ENCODE measurements at places on chromosomes 13 and 19.

GRCh38 chr13:79723519-79724024, 242.6 kb downstream of the NDFIP2 start:
- DNase-seq, result no peak

- DNase-seq, result no peak
Observed at GRCh38 chr19:7611541-7612279, 16.0 kb downstream of the CAMSAP3 start.

DNA sequence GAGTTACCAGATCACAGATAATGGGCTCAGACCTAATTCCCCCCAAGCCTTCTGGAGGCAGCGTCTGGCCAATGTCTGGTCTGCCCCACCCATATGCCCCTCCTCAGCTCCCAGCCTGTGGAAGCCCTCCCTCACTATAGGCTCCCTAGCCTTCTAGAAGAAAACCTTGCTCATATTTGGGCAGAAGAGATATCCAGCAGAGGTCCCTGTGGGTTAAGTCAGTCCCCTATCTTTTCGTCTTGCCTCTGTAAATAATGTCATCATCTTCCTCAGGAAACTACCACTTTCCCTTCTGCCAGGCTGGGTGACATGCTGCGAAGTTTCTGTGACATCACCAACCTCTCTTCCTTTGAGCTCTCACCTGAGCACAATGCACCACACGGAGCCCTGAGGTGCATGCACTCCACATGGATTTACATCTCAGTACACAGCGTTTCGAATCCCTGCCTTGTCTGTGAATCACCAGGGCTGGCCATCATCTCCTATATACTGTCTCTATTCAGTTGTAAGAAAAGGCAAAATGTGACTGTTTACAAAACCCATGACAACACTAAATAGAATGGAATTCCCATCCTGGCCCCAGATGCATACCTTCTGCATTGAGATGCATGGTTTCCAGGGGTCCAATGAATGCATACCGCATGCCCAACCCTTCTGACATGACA, 112.8 kb downstream of the CRYL1 start:
- DNase-seq, result no peak

DNA sequence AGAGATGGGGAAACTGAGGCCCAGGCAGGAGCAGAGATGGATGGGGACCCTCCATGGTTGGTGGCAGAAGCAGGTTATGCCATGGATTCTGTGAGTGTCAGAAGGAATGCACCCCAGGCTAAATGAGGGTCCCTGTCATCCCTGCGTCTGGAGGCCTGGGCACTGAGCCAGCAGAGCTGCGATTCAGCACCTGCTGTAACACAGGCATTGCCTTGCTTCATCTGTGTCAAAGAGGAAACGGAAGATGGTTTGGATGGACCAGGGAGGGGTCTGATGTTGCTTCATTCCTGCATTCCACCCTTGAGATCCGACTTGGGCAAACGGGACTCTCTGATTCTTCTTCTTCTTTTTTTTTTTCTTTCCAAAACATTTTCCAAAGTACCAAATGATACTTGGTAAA, 1.2 kb downstream of the C5AR1 start:
- DNase-seq, result no peak

GRCh38 chr19:11269408-11269807, 7.1 kb upstream of the DOCK6 start:
- DNase-seq, result no peak

- no peak for DNase-seq
Observed at GRCh38 chr19:56111601-56112312, 9.3 kb downstream of the ZNF787 start.

DNA sequence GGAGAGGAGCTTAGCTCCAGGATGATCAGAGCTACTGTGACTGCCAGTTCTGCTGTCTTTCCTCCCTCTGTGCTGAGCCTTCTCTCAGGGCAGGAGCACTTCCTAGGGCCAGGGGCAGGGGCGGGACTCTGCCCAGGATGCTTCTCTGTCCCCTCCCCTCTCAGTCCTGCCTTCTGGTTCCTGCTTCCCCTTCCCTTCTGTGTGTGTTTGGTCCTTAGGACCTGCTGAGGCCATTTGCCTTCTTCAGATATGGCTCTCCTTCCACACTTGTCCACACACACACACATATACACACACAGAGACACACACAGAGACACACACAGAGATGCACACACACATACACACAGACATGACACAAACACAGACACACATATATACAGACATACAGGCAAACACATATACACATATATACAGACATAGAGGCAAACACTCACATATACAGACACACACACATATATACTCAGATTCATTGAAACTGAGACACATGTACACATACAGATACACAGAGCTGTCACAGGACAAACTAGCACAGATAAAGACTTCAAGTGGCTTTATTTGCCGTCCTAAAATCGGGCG, 22.0 kb upstream of the CD177 start:
- DNase-seq, result no peak

- no peak for DNase-seq
Observed at GRCh38 chr13:97120346-97120745, 101.8 kb upstream of the MBNL2 start.

DNA sequence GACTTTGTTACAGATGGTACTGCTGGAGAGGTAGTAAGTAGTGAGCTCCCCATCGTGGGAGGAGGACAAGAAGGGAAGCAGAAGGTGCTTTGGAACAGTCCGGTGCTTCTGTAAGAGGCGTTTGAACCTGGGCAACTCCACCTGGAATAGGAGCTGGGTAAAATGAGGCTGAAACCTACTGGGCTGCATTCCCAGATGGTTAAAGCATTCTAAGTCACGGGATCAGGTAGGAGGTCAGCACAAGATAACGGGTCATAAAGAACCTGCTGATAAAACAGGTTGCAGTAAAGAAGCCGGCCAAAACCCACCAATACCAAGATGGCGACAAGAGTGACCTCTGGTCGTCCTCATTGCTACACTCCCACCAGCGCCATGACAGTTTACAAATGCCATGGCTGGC, 5.1 kb downstream of the ANKLE1 start:
- no peak for DNase-seq

GRCh38 chr19:15381429-15381828, 1.8 kb upstream of the AKAP8 start:
- no peak for DNase-seq

DNA sequence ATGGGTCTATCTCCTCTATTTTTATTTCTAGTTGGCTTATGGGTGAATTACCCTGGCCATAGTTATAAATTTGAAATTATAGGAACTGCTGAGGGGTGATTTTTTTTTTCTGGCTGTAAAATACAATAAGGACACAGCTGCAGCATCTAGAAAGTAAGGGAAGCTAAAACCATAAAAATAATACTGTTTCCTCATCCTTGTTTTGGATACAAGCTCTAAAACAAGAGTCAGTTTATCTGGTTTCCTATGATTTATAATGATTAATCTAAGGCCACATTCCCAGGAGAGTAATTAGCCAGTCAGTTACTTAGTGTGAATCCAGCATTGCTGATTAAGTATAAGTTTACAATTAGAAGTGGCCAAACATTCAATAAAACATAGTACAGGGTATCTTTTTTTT, 219.1 kb upstream of the NBEA start:
- no peak for DNase-seq

- DNase-seq, result no peak
Observed at GRCh38 chr13:110042253-110042950, 256.0 kb upstream of the IRS2 start.

DNA sequence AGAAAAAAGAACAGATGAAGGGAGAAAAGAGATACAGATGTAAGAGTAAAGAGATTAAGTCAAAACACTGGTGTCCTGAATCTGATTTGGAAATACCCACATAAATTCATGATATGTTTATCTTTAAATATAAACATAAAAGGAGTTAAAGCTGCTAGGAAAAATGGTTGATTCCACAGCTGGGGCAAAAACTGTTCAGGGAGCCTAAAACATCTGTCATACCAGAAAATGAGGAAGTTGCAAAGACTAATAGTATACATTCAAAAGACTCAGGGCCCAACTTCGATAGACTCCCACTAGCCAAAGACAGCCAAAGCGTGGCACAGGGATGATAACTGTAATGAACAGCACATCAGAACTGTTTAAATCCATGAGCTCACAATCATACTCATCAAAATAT, 62.0 kb downstream of the ABCC4 start:
- DNase-seq, result no peak

DNA sequence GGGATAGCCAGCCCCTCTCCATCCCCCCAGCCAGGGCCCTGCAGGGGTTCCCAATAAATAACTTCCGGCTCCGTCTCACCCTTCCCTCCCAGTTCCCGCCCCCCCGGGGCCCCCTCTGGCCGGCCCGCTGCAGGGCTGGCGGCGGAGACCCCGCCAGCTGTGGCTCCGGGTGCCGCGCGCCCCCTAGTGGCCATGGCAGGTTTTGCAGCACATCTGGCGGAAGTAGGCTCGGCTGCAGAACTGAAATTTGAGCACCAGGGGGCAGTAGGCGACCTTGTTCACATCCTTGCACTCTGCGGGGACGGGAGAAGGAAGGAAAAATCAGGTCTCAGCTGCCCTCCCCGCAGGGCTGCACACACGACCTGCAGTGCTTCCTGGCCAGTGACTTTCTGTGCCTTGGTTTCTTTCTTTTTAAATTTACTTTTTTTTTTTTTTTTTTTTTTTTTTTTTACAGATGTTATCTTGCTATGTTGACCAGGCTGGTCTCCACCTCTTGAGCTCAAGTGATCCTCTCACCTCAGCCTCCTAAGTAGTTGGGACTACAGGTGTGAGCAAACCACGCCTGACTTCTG, 3.6 kb upstream of the MYO1F start:
- no peak for DNase-seq

GRCh38 chr13:93473441-93474270, 247.0 kb downstream of the GPC6 start:
- no peak for DNase-seq

GRCh38 chr13:70732611-70733010, 624.4 kb upstream of the KLHL1 start:
- no peak for DNase-seq
